ENCODE measurements at places on chromosomes 7 and 10.

DNA sequence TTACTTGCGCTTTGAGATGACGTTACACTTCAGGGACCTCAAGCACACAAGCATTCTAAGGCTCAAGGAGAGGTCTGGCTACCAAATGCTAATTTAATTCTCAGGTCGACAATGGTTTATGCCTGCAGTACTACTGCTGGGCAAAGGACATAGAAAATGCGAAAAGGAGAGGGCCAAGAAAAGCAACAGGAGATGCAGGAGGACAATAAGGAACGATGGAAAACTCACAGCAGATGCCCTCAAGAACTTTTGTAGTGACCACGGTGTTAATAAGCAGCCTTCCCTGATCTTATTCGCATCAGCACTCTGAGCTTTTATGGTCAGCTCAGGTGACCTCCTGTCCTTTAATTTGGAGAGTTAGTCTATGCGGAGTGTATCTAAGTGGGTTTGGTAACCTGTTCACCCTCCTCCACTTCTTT lies 146.3 kb downstream of the GPR85 start:
- DNase-seq: no peak

DNA sequence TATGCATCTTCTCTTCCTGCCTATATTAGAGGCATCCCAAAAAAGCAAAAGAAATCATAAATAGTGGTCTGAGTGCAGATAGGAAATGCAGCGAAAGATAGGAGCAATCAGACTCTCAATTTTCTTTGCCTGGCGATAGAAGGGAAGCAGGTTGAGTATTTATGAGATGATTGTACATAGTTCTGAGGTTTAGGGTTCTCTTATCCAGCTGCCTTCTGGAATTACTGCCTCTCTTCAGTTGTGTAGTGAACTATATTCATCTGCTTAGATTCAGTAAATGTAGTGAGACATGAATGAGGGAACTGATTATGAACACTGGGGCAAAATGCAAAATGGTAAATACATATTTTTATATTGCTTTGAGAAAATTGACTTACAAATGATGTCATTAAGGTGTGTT lies 93.0 kb upstream of the CYP26C1 start:
- no peak for DNase-seq

- DNase-seq: no peak
Measured at GRCh38 chr7:21965291-21965690, 19.6 kb upstream of the CDCA7L start.

GRCh38 chr7:27999829-28000228 lies 180.8 kb downstream of the JAZF1 start:
- no peak for DNase-seq

DNA sequence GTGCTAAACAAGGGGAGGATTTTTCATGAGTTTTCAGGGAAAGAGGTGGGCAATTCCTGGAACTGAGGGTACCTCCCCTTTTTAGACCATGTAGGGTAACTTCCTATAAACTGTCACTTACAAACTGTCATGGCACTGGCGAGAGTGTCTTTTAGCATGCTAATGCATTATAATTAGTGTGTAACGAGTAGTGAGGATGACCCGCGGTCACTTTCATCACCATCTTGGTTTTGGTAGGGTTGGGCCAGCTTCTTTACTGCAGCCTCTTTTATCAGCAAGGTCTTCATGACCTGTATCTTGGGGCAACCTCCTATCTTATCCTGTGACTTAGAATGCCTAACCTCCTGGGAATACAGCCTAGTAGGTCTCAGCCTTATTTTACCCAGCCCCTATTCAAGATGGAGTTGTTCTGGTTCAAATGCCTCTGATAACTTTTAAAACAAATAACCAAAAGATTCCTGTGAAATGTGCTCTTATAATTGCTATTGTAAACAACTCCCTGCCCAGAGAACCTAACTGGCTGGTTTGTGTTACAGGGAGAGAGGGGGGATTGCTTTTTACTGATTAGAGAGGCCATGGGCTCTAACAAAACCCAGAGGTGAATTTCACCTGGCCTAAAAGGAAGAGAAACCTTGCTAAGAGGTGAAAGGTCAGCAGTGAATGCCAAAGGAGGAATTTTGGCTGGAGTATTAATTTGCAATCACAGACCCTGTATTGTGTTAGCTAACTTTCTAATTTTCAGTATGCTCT lies 64.3 kb downstream of the EEPD1 start:
- DNase-seq: no peak

DNA sequence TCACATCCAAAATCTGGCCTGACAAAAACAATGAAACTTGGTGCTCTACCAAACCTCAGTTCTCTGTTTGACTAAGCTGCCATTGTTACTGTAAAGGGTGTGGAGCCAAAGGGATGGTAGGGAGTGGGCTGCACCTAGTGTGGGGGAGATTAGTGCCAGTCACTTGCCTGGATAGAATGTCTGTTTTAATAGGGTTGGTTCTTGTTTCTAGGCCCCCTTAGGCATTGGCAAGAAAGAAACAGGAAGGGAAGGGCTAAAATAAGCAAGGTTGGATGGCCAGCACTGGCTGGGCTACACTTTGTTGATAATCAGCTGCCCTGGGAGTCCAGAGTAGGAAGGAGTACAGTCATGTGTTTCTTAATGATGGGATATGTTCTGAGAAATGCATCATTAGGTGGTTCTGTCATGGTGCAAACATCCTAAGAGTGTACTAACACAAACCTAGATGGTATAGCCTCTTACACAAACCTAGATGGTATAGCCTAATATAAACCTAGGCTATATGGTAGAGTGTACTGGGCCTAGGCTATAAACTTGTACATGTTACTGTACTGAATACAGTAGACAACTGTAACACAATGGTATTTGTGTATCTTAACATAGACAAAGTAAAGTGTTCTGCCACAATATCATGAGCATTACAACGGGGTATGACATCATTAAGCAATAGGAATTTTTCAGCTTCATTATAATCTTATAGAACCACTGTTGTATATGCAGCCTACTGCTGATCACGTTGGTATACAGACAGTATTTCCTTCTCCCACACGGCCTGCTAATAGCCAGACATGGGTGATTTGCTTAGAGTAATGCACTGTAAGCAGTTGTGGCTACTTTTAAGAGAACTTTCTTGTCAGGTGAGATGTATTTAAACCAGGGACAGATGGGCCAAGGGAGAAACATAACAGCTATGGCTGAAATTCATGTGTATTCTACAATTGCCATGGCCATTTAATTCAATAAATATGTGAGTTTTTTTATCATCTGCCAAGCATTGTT lies 15.4 kb downstream of the BBIP1 start:
- DNase-seq: no peak

GRCh38 chr7:106260136-106260561 lies 24.6 kb downstream of the NAMPT start:
- no peak for DNase-seq

DNA sequence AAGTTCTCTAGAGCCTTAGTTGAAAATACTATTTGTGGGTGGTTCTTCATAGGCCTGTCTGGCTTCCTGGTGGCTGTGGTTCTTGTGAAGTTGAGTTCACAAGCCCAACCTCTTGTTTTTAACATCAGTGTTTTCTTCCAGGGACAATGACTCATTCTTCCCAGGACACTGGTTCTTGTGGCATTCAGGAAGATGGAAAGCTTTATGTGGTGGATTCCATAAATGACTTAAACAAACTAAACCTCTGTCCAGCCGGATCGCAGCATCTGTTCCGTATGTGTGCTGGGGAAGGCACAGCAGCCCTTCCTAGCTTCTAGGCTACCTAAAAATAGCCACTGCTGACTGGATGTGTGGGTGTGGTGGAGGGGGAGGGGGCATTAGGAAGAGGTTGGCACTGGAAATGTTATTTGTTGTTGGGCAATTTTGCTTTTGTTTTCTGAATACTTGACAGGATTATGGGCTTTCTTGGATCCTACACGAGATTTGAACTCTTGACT lies 3.9 kb downstream of the LSMEM1 start:
- no peak for DNase-seq

DNA sequence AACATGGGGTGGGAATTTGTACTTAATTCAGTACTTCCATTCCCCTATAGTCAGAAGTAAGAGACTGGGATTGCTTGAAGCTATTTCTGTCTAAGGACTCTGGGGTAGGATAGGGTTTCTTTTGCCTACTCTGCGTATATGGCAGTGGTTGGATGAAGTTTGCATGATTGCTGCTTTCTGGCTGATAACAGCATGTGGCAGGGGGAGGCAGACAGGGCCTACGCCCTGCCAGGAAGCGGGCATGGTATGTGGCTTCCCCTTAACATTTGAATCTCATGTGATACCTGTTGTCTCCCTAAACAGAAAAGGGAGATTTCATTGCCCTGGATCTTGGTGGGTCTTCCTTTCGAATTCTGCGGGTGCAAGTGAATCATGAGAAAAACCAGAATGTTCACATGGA lies 57.1 kb downstream of the TACR2 start:
- DNase-seq: no peak

GRCh38 chr10:18134509-18134908 lies 5.7 kb upstream of the CACNB2 start:
- no peak for DNase-seq

DNA sequence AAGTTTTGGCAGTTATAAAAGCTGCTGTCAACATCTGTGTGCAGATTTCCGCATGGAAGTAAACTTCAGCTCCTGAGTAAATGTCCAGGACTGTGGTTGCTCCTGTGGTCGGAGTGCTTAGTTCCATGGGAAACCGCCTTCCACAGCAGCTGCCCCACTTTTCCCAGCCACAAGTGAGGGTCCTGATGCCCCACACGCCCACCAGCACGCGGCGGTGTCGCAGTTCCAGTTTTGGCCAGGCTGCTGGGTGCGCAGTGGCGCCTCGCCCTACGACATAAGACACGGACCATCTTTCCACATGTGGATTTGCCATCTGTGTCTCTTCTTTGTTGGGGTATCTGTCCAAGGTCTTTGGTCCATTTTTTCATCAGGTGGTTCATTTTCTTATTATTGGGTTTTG lies 167.1 kb downstream of the DIP2C start:
- DNase-seq: no peak

- no peak for DNase-seq
Measured at GRCh38 chr7:15341817-15342216, 220.0 kb downstream of the AGMO start.

- DNase-seq: no peak
Measured at GRCh38 chr7:136214356-136214755, 237.2 kb upstream of the MTPN start.

DNA sequence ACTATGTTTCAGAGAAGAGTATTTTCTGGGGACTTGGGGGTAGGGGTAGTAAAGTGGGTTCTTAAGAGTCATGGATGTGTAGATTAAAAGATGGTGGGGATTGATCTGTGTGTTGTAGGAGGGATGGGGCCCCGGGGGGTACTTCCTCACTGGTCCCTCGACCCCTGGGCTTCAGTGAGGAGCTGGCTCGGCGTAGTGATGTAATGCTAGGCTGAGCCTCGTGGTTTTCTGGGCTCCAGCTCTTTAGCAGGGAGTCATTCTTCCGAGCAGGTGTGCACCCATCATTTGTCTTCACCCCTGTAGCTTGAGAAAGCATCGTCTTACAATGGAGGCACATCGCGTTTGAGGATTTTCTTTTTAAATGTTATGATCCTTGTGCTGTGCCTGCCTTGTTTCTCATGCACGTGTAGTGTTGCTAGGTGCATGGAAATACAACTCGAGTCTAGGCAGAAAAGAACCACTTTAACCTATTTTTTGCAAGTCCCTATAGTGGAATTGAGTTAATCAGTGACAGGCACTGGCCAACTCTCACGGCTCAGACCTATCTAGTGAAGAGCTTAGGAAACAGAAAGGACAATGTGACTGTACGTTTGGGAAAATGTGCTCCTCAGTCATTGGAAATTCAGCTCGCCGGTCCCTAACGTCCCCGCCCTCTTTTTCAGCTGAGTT lies 106.1 kb upstream of the BTBD16 start:
- no peak for DNase-seq

GRCh38 chr7:80659120-80660055 lies 20.9 kb downstream of the CD36 start:
- DNase-seq: no peak

DNA sequence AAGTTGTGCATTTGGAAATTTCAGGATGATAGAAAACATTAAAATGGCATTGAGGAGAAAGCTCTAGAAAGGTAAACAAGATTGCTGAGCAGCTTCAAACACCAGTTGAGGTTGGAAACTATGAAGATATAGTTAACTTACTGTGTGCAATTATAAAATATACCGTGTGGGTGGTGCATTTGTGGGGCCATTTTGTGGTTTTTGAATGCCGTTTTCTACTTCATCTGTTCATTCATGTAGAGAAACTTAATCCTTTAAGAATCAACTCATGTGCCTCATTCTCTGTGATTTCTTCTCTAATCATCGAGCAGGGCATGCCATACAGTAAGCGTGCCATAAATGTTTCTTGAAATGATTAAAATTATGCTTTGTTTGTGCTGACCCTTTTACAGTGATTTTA lies 232.8 kb upstream of the TEX47 start:
- DNase-seq: no peak

GRCh38 chr10:72930276-72930675 lies 24.3 kb downstream of the PLA2G12B start:
- DNase-seq: no peak

GRCh38 chr7:157429001-157429679 lies 92.3 kb downstream of the DNAJB6 start:
- no peak for DNase-seq

DNA sequence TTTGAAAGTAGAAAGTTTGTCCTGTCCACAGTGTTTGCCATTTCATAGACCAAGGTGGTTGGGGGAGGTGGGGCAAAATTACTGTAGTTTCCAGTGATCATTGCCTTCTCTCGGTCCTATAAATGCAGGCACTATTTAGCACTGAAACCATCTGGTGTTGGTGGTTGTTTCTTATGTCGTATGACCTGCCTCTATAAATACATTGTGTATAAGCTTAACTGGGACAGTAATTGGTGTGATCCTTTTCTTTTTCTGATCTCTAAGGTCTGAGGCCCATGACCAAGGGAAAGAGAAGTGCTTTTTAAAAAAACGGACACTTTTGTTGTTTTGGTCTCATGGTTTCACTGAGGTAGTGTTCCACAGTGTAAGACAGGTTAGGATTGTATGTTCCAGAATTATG lies 63.1 kb downstream of the AUTS2 start:
- no peak for DNase-seq

GRCh38 chr7:97446361-97446760 lies 285.5 kb upstream of the TAC1 start:
- DNase-seq: no peak

DNA sequence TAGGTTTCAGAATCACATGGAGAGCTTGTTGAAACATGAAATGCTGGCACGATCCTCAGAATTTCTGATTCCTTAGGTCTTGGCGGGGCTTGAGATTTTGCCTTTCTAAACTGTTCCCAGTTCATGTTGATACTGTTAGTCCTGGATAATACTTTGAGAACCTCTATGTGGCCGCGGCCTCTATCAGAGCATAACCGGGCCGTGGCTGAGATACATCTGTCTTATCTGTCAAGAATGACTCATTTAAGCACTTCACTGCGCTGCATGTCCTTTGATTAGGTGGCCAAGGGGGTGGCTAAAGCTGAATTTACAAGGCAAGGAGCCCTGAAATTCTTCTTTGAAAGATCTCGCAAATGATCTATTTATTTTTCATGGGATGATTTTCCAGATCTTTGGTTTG lies 66.9 kb downstream of the GALNT17 start:
- no peak for DNase-seq

Data from NCI-H187 (cell line).